ENCODE measurements at places on chromosomes 3 and 15.

- no peak for DNase-seq
Observed at GRCh38 chr15:35616498-35617271, 70.7 kb upstream of the DPH6 start.

GRCh38 chr15:36251450-36251849, 328.0 kb upstream of the CDIN1 start:
- DNase-seq = no peak

- no peak for DNase-seq
Observed at GRCh38 chr3:48232232-48232631, 8.7 kb upstream of the ZNF589 start.

DNA sequence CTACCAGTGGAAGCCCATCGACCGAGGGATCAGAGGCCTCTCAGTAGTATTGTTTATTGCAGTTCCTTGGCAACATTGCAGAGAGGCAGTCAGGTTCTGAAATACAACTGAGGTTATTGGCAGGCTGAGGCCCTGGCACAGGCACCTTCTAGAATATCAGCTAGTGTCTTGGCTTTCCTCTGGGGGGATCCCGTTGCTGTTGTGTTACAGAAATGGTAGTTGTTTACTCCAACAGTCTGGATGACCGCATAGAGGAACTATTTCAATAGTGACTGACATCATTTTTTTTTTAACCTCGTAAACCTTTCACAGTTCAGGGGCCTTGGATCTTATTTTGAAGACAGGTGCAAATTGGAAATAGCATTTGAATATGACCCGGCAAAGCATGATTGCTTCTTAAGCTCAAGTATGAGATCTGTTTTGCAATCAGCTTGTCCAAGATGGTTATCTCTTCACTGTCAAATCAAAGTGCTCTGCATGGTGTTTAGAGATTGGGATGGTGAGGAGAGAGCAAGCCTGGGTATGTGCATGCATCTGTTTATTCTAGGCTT, 63.9 kb downstream of the PGPEP1L start:
- DNase-seq = no peak
